ENCODE measurements at places on chromosomes 3 and 15.

DNA sequence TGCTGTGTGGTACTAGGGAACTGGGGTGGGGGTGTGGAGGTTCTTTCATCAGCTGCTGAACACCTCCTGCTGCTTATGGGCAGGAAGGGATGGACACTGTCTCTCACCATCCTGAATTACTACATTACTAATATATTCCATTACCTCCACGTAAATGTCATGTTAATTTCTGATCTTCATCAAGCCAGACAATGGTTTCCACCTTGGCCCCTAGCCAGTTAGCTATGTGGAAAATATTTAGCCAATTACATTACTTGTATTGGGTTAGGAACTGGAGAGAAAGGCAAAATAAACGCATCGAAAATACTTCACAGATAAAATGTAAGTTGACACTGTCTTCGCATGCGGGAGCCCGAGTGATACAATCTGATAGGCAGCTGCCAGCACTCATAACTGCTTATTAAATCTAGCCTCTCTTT is 95.1 kb downstream of the FOXP1 start:
- DNase-seq: no peak

- DNase-seq: no peak
Measured at GRCh38 chr3:174784206-174784934, 74.8 kb upstream of the NAALADL2 start.

DNA sequence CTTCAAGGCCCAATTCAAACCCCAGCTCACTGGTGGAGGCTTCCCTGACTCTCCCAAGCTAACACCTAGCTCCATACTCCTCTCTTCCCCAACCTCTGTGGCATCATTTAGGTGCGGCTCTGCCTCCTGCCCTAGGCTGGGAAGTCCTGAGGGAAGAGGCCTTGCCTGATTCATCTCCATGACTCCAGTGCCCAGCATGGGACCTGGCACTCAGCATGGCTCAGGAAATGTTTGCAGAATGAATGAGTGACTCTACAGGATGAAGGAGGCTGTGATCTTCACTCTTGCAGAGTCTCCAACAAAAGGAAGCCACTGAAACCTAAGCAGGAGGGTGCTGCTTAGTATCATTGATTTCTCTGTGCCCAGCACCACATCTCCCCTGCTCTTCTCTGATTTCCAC is 34.5 kb upstream of the INSYN1 start:
- DNase-seq: no peak

GRCh38 chr3:168806871-168807270 is 711.1 kb upstream of the GOLIM4 start:
- DNase-seq: no peak

DNA sequence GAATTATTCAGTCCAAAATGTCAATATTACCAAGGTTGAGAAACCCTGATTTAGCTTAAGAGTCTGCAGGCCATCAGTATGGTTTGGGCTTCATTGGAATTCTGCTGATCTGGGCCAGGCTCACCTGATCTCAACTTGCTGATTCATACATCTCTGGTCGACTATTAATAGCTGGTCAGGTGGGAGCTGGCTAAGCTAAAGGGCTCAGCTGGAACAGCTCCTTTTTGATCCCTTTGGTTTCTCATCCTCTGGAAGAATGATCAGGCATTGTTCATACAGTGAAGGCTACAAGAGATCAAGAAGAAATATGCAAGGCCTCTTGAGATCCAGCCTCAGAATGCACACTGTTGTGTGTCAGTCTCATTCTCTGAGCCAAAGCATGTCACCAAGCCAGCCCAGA is 123.3 kb upstream of the MME start:
- no peak for DNase-seq

DNA sequence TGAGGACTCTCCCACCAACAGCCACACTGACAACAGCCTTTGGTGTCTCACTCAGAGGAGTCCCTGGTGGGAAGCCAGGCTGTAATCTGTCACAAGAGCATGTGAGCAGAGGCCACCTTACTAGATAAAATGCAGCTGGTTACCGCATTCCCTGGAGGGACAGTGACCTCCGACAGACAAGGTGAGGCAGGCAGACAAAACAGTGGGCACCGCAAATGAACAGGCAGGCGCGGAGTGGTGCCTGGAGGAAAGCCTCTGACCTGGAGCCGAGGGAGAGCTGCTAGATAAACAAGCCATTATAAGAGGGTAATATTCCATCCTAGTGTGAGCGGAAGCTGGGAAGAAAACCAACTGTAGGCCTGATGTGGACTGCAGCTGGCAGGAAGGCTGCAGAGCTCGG is 736.4 kb downstream of the FHIT start:
- no peak for DNase-seq

GRCh38 chr15:92809880-92810361 is 90.2 kb upstream of the CHD2 start:
- no peak for DNase-seq

DNA sequence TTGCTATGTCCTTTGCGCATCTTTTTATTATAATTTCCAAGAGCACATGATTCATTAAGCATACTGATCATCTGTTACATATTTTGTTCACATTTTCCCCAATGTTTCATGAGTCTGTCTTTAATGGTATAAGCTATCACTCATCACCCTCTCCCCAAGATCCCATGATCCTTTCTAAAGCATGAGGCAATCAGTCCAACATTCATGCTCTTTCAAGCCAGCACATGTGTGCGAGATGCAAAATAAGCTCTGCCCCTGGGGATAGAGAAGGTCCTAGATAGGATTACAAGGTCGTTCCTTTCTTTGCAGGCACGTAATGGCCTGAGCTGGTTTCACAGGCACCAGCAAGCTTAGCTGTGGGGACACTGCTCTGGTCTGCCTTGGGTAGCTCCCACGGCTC is 32.2 kb upstream of the B3GNT5 start:
- no peak for DNase-seq

DNA sequence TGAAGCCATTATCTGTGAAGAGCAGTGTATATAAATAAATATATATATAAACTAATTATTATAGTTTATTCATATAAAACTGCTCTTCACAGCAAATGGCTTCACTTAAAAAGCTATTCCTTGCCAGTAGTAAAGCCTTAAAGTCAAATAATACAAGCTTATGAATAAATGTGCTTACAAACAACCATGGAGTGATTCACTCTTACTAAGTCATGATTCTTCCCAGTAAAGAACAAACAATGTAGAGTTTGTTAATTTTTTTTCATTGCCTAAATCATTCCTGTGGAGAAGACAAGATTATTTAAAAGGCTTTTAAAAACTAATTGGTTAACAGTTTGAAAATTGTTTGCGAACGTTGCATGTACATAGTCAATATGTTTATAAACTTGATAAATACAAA is 140.7 kb downstream of the PLCH1 start:
- DNase-seq: no peak

GRCh38 chr15:75227663-75228280 is 26.1 kb downstream of the C15orf39 start:
- no peak for DNase-seq

DNA sequence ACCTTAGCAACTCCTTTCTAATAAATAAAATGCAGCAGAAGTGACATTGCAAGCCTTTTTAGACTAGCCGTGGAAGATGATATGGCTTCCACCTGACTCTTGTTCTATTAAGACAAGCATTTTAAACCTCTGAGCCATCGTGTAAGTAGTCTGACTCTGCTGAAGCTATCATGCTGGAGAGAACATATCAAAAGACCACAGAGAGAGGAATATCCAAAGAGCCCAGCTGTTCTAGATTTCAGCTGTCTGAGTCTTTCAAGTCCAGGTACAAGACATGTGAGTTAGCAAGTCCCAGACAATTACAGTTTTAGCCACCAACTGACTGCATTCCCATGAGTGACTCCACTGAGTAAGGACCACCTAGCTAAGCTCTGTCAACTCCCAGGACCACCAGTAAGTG is 517.0 kb upstream of the NAALADL2 start:
- no peak for DNase-seq

DNA sequence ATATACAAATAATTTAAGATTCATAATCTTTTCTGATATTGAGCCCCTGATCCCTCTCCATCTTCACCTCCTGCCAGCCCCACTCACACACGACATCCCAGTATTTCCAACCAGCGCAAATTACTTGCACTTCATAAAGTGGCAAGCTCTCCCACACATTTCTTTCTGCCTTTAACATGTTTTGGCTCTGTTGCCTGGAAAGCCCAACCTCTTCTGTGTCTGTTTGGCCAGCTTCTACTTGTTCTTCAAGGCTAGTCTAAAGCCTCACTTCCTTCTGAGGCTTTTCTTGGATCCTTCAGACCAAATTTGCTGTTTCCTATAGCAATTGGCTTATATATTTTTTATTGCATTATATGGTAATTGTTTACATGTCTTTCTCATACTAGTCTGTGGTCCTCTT is 5.1 kb upstream of the TM6SF1 start:
- no peak for DNase-seq

Measured in stimulated activated CD4-positive, alpha-beta T cell treated with anti-CD3 and anti-CD28 coated beads, Interleukin-1b, Interleukin-23, amount 100 ng/mL, for 1 hour (primary cell).